ENCODE measurements at places on chromosomes 16 and 17. TPM values are rescaled to one million over a fixed set of nuclear protein-coding genes. Genes with fewer than 3 reads are reported as not detected.

The CTRB2 gene
- total RNA-seq = not detected

DNA sequence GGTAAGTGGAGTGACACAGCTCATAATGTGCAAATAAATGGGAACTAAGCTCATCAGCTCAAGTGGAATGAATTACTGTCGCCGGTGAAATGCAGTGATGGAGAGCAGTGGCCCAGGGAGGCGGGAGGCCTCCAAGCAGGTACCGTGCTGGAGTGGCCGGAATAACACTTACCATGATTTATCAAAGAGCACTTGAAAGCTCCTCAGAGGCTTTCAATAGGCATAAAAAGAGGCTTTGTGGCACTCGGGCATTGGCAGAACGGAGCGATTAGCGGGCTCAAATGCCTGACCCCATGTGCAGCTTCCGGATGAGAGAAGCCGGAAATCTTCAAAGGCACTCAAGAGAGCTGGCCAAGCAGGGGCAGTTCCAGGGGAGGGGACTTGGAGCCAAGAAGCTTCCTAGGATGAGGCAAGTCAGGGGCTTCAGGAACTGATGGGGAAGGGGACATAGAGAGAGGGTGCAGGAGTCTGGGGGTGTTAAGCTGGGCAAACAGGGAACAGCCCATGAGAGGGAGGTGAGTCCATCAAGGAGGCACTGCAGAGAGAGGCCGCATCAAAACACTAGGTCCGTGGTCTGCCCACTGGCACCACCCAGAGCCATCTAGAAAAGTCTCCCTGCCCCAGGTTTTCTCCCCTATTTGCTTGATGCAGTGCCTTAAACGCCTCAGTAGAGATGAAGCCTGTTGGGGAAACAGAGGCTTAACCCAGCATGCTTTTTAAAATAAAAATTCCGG is 144.0 kb upstream of the IRX6 start:
- DNase-seq = no peak

DNA sequence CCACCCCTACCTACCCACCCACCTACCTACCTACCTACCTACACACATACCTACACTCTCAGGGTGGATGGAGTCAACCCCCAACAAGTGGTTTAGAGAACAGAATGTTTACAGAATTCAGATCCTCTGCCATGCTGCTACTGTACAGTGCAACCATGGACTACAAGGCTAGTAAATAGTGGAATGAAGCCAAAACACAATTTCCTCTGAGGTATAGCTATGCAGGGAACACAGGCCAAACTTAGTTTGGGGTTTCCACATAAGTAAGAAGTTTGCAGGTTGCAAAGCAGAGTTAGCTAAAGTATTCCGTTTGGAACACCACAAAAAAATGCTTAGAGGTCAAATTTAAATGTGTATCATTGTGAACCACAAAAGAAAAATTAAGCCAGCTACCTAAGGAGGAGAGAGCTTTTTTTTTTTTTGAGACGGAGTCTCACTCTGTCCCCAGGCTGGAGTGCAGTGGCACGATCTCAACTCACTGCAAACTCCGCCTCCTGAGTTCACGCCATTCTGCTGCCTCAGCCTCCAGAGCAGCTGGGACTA is 2.7 kb upstream of the AP1G1 start:
- no peak for DNase-seq

DNA sequence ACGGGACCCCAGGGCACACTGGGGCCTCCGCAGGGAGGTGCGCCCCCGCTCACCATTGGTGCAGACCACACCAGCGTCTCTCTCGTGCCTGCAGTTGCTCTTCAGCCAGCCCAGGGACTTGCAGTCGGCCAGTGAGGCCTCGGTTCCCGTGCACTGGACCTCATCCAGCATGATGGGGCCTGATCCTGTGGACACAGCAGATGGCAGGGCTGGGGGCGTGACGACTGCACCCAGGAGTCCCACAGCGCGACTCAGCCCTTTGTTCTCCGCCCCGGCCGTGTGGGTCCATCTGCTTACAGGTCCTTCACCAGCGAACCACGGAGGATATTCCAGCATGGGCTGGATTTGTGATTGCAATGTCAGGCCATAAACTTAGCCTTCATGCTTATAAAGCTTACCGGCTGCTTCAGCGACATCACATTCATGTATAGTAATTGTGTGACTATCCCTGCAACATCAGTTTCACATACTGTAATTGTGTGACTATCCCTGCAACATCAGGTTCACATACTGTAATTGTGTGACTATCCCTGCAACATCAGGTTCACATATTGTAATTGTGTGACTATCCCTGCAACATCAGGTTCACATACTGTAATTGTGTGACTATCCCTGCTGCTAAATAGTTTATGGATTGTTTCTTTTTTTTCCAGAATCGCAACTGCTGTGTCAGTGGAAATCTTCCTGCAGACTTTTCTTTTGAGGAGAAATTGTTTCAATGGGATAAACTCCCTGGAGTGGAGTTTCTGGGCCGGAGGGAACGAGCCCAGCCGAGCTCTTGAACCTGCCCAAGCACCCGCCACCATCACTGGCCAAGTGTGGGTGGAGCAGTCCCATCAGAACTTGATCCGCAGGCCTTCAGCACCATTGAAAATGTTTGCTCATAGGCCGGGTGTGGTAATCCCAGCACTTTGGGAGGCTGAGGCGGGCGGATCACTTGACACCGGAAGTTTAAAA is 4.8 kb downstream of the LGALS3BP start:
- DNase-seq = peak; percentile 28

The KIFC3 gene
- 198 TPM for total RNA-seq

- peak; percentile 33 for DNase-seq
Measured at GRCh38 chr16:28609631-28610594, at the start of gene SULT1A1. SULT1A1 (minus strand) TSS chr16:28610044; CDS start chr16:28608855, 1,189 bp downstream.
